Naive thymus-derived CD8-positive, alpha-beta T cell (primary cell): ENCODE measurements at places on chromosomes 3 and 15. TPM values are rescaled to one million over a fixed set of nuclear protein-coding genes. Genes with fewer than 3 reads are reported as not detected.

DNA sequence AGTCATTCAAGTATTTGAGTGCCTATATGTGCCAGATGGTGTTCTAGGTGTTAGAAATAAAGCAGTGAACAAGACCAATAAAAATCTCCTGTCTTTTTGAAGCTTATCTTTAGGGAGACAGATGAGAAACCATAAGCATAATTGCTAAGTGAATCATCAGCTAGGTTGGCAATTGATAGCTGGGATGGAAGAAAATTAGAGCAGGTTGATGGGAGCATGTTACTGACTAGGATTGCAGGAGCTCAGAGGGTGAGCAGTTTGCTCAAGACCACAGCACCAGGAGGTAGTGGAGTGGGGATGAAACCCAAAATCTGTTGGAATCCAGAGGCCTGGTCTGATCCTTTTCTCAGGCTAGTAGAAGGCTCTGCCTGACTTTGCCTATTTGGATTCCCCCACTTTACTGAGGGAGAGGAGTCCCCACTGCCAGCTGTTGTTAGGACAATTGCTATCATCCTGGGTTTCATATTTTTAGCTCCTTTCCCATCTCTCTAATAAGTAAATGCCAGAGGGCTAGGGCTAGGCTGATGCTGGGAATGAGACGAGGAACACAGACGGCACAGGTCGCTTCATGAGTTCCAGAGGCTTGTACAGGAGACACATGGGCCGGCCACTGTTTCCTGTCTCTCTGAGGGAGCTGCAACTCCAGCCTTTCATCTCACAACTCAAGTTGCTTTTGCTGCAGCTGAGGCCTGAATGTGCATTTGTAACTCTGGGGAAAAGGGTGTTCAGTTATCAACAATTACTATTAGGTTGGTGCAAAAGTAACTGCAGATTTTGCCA, 102.9 kb downstream of the CACNA1D start:
- DNase-seq: no peak
- no peak overlapping the region for H3K27ac ChIP-seq
- H3K27me3 ChIP-seq: no peaks in the 10 kb centered on the region
- H3K36me3 ChIP-seq: no peaks in the 10 kb centered on the region
- no peak overlapping the region for H3K4me3 ChIP-seq

DNA sequence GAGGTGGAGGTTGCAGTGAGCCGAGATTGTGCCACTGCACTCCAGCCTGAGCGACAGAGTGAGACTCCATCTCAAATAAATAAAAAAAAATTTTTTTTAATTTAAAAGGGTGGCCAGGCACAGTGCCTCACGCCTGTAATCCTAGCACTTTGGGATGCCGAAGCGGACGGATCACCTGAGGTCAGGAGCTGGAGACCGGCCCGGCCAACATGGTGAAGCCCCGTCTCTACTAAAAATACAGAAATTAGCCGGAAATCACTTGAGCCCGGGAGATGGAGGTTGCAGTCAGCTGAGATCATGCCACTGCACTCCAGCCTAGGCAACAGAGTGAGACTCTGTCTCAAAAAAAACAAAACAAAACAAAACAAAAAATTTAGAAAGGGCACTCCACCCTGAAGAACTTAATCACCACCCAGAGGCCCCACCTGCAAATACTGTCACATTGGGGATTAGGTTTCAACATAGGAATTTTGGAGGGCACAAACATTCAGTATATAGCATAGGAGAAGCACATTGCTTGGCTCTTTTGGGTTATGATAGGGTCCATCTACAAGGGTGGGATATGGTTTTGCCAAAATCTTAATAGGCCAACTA, 7.1 kb upstream of the YEATS2 start:
- H3K27me3 ChIP-seq: no peaks in the 10 kb centered on the region
- DNase-seq: no peak
- H3K4me1 ChIP-seq: no peaks in the 10 kb centered on the region
- no peak overlapping the region for H3K4me3 ChIP-seq

- peaks cover 7% of the 10 kb centered on the region for H3K4me1 ChIP-seq
- no peaks in the 10 kb centered on the region for H3K36me3 ChIP-seq
- H3K4me3 ChIP-seq: no peak overlapping the region
- no peak for DNase-seq
- no peaks in the 10 kb centered on the region for H3K27me3 ChIP-seq
These were observed 22.6 kb downstream of the CCRL2 start for GRCh38 chr3:46429671-46430070.

DNA sequence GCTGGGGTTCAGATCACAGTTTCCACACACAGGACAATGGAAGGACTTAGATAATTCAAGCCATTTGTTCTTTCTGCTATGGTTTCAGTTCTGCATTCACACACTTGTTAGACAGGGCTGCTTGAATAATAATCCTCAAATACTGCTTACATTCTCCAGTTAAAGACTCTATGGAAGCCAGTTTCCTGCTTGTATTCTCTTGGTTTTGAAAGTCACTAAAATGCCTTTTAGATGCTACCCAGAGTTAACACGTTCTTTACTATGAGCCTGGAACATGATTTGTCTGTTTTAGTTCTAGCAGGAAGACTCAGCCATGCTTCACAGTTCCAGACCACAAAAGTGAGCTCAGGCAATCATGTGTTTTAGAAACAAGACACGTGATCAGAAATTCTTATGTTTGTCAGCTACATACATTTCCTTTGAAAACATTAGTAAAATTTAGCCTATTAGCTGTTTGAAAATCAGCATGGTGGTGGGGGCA, 152.4 kb downstream of the LEKR1 start:
- H3K36me3 ChIP-seq: no peaks in the 10 kb centered on the region
- no peak overlapping the region for H3K27ac ChIP-seq
- no peak for DNase-seq
- H3K27me3 ChIP-seq: no peaks in the 10 kb centered on the region
- H3K4me3 ChIP-seq: no peak overlapping the region

DNA sequence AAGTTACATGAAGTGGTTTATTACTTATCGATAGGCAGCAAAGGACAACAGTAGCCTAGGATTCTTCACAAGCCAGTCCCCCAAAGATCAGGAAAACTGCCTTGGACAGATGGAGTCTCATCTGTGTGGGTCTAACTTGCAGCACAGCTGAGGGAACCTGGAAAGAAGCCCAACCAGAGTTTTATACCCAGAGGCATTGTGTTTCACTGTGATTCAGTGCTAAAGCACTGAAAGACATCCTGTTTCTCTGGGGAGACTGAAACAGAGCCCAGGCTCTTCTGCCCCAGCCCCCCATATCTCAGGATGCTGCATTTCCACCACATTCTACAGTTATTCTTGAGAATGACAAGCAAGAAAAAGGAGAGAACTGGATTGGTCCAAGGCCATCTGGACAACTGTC, 48.2 kb upstream of the PYDC2 start:
- H3K4me3 ChIP-seq: no peak overlapping the region
- H3K36me3 ChIP-seq: no peaks in the 10 kb centered on the region
- no peaks in the 10 kb centered on the region for H3K4me1 ChIP-seq
- DNase-seq: no peak

GRCh38 chr3:71672807-71673206, 52.4 kb downstream of the EIF4E3 start:
- H3K36me3 ChIP-seq: no peaks in the 10 kb centered on the region
- no peak for DNase-seq
- no peaks in the 10 kb centered on the region for H3K27me3 ChIP-seq
- peaks cover 2% of the 10 kb centered on the region for H3K4me1 ChIP-seq
- H3K27ac ChIP-seq: no peak overlapping the region
- H3K4me3 ChIP-seq: no peak overlapping the region

- no peaks in the 10 kb centered on the region for H3K27me3 ChIP-seq
- no peak for DNase-seq
- H3K27ac ChIP-seq: no peak overlapping the region
- peak overlapping the region; percentile 8 for H3K4me3 ChIP-seq
- H3K4me1 ChIP-seq: peaks cover 56% of the 10 kb centered on the region
These were observed 63.2 kb downstream of the DLG1 start for GRCh38 chr3:197234947-197235914.

DNA sequence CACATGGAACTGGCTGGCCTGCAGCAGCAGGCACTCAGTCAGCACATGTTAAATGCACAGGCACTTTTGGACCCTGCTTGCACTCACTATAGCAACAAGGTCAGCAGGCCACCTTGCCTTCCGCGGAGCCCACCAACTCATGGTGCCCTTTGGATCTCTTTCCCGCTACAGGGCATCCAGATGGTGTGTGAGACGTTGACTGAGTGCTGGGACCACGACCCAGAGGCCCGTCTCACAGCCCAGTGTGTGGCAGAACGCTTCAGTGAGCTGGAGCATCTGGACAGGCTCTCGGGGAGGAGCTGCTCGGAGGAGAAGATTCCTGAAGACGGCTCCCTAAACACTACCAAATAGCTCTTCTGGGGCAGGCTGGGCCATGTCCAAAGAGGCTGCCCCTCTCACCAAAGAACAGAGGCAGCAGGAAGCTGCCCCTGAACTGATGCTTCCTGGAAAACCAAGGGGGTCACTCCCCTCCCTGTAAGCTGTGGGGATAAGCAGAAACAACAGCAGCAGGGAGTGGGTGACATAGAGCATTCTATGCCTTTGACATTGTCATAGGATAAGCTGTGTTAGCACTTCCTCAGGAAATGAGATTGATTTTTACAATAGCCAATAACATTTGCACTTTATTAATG, 85.0 kb downstream of the TGFBR2 start:
- no peak overlapping the region for H3K4me3 ChIP-seq
- peak overlapping the region; percentile 96 for H3K27ac ChIP-seq
- H3K4me1 ChIP-seq: peaks cover 94% of the 10 kb centered on the region
- DNase-seq: no peak

- DNase-seq: no peak
- H3K36me3 ChIP-seq: no peaks in the 10 kb centered on the region
- H3K4me3 ChIP-seq: peak overlapping the region; percentile 94
- H3K27ac ChIP-seq: peak overlapping the region; percentile 99
- H3K27me3 ChIP-seq: no peaks in the 10 kb centered on the region
- peaks cover 37% of the 10 kb centered on the region for H3K4me1 ChIP-seq
These were observed 29.7 kb downstream of the EFCAB12 start for GRCh38 chr3:129398803-129399144.

DNA sequence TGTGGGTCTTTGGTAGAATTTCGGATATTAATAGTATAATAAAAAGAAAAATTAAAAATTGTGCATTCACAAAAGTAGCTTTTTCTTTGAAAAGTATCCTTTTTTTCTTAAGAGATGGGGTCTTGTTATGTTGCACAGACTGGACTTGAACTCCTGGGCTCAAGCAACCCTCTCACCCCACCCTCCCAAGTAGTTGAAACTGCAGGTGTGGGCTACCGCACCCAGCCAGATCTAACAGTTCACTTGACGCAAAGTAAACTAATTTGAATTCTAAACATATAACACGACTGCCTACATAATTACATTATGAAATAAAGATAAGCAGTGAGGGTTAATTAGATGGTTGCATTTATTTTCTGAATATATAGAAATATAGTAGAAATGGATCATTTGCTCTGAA, 10.7 kb downstream of the FAM98B start:
- no peaks in the 10 kb centered on the region for H3K27me3 ChIP-seq
- H3K4me3 ChIP-seq: no peak overlapping the region
- H3K36me3 ChIP-seq: peaks cover 24% of the 10 kb centered on the region
- no peak overlapping the region for H3K27ac ChIP-seq
- H3K4me1 ChIP-seq: peaks cover 11% of the 10 kb centered on the region

GRCh38 chr3:112046599-112046998, 12.1 kb downstream of the TMPRSS7 start:
- H3K27ac ChIP-seq: no peak overlapping the region
- no peaks in the 10 kb centered on the region for H3K36me3 ChIP-seq
- no peak overlapping the region for H3K4me3 ChIP-seq
- no peaks in the 10 kb centered on the region for H3K4me1 ChIP-seq

- H3K36me3 ChIP-seq: no peaks in the 10 kb centered on the region
- H3K27me3 ChIP-seq: peaks cover 10% of the 10 kb centered on the region
- no peak within 1 kb of the TSS for H3K4me3 ChIP-seq
- H3K4me1 ChIP-seq: no peaks in the 10 kb centered on the region
- H3K27ac ChIP-seq: no peak within 1 kb of the TSS
These were observed at the start of gene NDN for GRCh38 chr15:23687143-23687470. Gene NDN, minus strand, starts transcription at chr15:23687305. Its CDS starts 88 bp downstream, at chr15:23687217.

DNA sequence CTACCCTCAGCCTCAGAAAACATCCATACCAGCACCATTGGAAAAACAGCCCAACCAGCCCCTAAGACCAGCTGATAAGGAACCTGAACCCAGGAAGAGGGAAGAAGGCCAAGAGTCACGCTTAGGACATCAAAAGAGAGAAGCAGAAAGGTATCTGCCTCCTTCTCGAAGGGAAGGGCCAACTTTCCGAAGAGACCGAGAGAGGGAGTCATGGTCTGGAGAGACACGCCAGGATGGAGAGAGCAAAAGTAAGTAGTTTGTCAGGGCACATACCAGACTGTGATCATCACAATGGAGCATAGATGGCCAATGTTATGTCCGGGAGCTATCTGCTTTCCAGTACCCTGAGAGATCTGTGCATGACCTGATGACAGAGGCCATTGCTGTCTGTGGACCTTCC, 31.0 kb upstream of the RBM5 start:
- no peak overlapping the region for H3K27ac ChIP-seq
- DNase-seq: no peak
- no peaks in the 10 kb centered on the region for H3K4me1 ChIP-seq
- no peak overlapping the region for H3K4me3 ChIP-seq
- peaks cover 29% of the 10 kb centered on the region for H3K36me3 ChIP-seq
- no peaks in the 10 kb centered on the region for H3K27me3 ChIP-seq

GRCh38 chr15:41849861-41850260, 11.2 kb downstream of the PLA2G4B start:
- no peak overlapping the region for H3K4me3 ChIP-seq
- peaks cover 31% of the 10 kb centered on the region for H3K36me3 ChIP-seq
- H3K27ac ChIP-seq: peak overlapping the region; percentile 51
- no peak for DNase-seq
- H3K4me1 ChIP-seq: no peaks in the 10 kb centered on the region

The GP5 gene
- polyA plus RNA-seq: 9.5 TPM

The ZBTB47 gene
- polyA plus RNA-seq: not detected

The GOLGA8J gene
- polyA plus RNA-seq: not detected

The UPK1B gene
- not detected for polyA plus RNA-seq

The GNAT1 gene
- not detected for polyA plus RNA-seq

The IGF2BP2 gene
- not detected for polyA plus RNA-seq

The RRP9 gene
- polyA plus RNA-seq: 19.6 TPM

The CCR9 gene
- 0.49 TPM for polyA plus RNA-seq
